Inflammatory macrophage treated with lipopolysaccharide for 1 hour (primary cell): ENCODE measurements at places on chromosomes 12 and 14.

DNA sequence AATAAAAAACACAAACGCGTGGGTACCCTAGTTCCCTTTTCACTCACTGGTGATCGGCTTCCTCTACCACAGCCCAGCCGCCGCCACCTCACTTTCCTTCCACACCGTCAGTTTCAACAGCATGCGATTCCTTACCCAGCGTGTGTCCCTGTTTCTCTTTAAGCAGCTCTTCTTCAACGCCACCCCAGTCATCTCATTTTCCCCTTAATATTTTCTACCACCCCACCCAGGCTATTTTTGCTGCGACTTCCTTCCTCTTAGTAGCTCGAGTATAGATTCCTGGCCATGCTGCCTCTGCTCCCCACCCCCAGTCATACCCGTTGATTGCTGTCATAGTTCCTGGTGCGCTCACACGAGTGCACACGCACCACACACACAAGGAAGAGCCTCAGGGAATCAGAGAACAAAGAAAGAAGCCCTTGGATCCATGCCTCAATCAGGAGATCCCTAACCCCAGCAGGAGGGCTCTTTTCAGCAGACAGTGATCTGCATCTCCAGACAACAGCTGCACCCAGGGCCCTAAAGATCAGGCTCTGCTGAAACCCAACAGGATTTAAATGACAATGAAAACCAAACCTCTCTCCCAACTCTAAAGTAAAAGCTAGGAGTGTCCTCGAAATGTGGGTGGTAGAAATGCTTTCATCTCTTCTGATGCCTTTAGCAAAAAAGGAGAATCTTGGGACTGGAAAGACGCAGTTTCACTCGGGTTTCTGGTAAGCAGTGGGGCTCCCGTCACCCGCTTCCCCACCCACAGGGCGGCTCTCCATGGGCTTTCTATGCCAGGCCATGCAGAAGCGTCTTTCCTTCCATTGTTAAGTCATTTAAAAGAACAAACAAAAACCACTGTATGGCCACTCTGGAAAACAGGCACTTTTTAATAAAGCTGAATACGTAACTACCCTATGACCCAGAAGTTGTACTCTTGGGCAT lies 23.8 kb downstream of the VPS37B start:
- peak; percentile 78 for DNase-seq

DNA sequence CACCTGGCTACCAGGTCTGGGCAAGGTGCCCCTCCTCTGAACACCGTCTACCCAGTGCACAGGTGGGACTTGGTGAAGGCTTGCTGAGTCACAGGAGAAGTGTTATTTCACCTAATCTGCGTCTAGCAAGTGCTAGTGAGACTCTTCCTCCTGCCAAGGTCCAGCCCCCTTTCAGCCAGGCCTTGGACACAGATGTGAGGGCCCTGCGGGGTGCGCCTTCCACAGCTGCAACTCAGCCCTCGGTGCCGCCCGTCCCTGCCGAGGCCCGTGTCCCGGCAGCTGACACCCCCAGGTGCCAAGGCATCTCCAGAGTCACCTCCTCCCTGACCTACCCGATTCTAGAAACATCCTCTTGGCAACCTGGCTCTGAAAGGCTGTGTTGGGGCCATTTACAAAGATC lies 55.1 kb downstream of the PRIMA1 start:
- DNase-seq = no peak

DNA sequence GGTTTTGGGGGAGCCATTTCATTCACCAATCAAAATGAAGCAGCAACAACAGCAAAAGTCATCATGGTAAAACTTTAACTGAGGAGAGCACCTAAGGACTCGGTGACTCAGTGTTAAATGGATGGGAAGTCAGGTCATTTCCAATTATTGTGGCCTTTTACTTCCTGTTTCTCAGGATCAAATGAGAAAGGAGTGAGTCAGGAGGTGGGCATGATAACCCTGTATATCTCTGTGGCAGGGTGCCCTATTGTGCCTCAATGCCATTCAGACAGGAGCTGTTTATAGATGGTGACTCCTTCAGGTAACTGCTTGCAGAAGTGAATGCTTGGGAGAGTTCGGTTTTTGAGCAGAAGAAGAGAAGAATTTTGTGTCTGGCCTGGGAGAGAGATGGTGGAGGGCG lies 135.5 kb upstream of the CPM start:
- peak; percentile 71 for DNase-seq

DNA sequence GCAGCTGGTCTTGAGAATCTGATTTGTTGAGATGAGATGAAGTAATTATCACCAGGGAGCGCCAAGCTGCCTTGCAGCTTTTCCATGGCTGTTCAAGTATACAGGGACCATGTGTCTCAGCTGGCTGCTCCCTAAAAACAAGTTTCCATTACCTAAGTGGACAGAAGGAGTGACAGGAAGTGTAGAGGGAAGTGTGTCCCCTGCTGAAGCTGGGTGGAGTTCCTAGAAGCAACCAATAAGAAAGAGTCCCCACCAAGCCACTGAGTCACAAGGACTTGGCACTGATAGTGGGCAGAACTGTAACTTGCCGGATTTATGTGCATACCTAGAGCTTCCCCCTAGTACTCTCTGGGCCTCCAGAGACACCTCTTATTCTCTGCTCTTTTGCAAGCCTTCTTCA lies 1.5 kb upstream of the GPX2 start:
- DNase-seq = no peak

- no peak for DNase-seq
Measured at GRCh38 chr14:59492384-59492783, 8.1 kb downstream of the JKAMP start.

DNA sequence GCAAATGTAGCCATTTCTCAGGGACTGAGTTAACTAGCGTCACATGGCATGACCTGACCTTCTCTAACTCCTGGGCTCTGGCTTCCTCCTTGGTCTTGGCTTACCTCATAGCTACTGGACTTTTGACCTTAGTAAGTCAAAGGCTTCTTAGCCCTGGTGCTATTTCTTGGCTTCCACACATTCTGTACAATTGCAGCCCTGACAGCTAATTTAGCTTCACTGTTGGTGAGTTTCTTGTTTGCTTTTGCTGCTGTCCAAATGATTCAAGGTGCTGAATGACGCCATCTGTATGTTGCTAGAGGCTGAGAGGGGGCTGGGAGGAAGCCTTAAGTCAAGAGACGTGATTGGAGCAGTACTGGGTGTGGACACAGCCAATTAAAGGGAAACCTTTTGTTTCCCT lies 202.7 kb downstream of the PRKD1 start:
- DNase-seq = no peak

GRCh38 chr12:105426766-105427165 lies 96.3 kb downstream of the C12orf75 start:
- DNase-seq = no peak

GRCh38 chr14:81408595-81408994 lies 8.5 kb upstream of the STON2 start:
- no peak for DNase-seq

DNA sequence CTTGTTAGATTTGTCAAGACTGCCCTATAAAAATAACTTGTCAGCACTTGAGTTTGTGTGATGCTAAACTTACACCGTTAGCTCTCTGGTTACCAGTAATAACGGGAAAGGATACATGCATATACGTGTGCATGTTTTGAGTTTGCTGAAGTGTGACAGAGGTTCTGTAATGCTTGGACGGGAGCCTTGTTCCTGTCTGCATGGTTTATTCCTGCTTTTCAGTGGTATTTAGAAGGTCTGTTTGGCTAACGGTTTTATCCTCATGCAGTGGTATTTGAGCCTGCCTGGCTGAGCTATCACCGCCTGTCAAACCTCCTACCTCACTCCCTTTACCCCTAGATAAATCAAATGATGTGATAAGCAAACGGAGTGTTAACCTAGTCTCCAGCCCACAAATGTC lies 305.6 kb downstream of the GALC start:
- DNase-seq = no peak
